Nucleus accumbens (tissue), 56 donors: ENCODE measurements at places on chromosomes 11 and 22.

- DNase-seq = no peak
Observed at GRCh38 chr11:89420981-89421380, 70.2 kb downstream of the NOX4 start.

- DNase-seq = no peak
Observed at GRCh38 chr11:1263010-1263409, 40.1 kb downstream of the MUC5B start.

DNA sequence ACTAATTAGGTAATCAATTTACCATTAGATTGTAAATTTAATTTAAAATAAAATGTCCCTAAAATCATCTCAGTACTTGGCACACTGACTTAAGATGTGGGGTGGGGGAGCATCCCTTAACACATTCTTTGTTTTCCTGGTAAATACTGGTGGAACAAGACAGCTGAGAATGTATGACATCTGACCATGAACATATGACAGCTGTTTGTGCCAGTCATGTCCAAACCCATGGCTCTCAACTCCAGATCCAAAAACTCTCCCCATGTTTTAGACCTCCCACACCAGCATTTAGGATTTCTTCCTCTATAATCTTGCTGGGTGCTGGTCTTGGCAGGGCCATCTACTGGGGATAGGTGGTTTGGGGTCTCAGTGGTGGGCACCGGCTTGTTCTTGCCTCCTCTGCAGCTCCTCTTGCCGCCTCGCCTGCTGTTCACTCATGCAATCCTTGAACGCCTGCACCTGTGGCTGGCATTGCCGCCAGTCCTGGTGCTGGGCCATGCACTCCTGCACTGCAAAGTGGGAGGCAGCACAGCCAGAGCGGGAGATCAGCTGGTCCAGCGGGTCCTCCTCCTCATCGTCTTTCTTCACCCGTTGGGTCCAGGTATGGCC lies 3.8 kb downstream of the COA4 start:
- no peak for DNase-seq

DNA sequence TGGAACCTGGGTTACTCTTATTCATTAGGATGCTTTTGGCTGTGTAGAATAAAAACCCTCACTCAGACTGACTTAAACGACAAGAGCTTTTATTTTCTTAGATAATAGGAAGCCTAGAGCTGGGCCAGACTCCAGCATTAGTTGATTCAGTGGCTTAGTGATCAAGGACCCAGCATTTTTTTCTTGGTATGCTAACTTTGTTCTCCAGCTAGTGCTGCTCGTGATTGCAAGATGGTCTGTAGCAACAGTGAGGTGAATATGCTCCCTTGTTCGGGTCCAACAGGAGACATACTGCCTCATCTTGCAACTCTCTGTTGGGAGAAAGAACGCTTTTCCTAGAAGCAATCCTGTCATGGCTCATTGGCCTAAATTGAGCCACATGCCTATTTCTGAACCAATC lies 33.4 kb downstream of the INSC start:
- no peak for DNase-seq

- DNase-seq = no peak
Observed at GRCh38 chr11:122559734-122560382, 95.7 kb upstream of the UBASH3B start.

DNA sequence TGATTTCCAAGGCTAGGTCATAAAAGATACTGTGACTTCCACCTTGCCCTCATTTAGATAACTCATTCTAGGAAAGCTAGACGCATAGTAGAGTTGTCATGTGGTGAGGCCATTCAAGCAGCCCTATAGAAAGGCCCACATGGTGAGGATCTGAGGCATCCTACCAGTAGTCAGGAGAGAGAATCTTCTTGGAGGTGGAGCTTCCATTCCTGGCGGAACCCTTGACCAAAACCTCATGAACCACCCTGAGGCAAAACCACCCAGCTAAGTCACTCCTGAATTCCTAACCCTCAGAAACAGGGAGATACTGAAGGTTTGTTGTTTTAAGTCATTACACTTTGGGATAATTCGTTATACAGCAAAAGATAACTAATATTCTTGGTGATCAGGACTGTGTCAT lies 2.9 kb upstream of the HDHD5 start:
- DNase-seq = no peak

- no peak for DNase-seq
Observed at GRCh38 chr11:71165771-71166170, 86.6 kb downstream of the SHANK2 start.

DNA sequence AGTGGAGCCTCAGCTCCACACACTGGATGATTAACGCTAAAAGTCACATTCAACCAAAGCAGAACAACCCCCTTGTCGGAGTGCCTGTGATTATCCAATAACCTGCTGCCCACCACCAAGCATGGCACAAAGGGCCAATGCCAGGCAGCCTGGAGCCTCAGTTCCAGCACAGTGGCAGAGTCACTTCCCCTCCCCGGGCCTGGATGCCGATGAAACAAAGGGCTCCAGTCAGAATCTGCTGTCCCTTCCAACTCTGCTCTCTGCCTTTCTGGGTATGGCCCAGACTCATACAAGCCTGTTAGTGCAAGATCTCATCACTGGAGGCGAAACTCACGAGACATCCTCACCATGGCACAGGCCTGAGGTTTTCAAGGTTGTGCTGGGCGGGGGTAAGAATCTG lies 52.1 kb downstream of the CLTCL1 start:
- peak; percentile 26 for DNase-seq

DNA sequence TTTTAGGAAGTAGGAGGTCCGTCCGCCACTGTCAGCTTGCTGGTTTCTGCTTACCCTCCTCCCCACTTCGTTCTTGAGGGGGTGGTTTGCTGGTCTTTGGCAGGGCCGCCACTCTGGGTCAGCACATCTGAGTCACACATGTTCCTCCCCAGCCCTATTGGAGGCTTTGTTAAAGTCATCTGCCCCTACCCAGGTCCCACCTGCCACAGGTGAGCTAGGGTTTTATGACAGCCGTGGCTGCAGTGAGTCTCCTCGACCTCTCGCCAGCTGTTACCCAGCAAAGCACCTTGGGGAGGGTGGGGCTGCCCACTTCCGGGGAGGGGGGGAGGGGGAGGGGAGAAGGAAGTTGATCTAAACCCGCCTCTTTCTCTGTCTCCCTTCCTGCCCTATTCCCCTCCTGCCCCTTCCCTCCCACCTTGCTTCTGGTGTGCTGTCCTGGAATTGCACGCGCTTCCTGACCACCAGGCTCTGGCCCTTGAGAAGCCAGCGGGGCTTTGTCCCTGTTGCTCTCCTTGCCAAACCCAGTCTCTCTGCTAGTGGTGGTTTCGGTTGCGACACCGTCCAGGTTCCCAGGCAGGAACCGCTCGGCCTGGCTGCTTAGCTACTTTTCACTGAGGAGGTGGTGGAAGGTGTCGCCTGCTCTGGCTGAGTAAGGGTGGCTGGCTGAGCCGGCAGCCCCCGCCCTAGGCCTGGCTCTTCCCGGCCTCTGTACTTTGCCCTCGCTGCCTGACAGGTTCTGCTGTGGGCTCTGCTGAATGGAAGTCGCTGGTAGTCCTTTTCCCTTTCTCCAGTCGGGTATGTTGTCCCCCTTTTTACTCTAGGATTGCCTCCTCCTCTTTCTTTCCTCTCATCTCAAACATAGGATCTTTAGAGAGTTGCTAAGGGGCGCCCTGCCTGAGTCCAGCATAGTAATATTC lies 28.5 kb downstream of the RCOR2 start:
- no peak for DNase-seq

DNA sequence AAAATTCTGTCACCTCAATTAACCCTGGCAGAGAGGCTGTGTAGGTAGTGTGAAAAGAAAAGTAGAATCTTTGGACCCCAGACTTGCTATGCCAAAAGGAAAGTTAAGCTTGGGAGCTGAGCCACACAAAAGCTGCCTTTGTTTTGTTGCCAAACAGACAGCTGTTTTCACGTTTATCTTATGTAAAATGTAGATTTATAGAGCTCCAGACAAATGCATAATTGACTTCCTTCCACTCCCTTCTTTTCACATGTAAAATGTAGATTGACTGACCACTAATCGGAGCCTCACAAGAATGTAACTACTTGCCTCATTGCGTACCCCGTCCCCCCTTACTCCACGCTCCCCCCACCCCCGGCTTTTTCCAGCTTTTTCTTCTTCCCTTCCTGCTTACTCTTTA lies 2302.2 kb upstream of the RAG2 start:
- no peak for DNase-seq

GRCh38 chr22:32574411-32574810 lies 99.8 kb downstream of the FBXO7 start:
- DNase-seq = no peak

- no peak for DNase-seq
Observed at GRCh38 chr11:31802990-31803812, 7.9 kb downstream of the PAX6 start.

GRCh38 chr11:130314184-130314749 lies 450 bp downstream of the ZBTB44 start:
- DNase-seq = peak; percentile 63

- no peak for DNase-seq
Observed at GRCh38 chr11:105783216-105783615, 173.3 kb downstream of the GRIA4 start.

GRCh38 chr11:73201249-73201648 lies 16.8 kb upstream of the P2RY2 start:
- DNase-seq = no peak

GRCh38 chr11:14107050-14107430 lies 144.5 kb downstream of the SPON1 start:
- DNase-seq = no peak

- DNase-seq = no peak
Observed at GRCh38 chr11:86360775-86361395, 13.8 kb upstream of the CCDC81 start.

GRCh38 chr11:58919561-58919960 lies 19.7 kb upstream of the GLYATL1 start:
- no peak for DNase-seq

GRCh38 chr22:42385696-42386095 lies 46.5 kb downstream of the NFAM1 start:
- DNase-seq = peak; percentile 14

GRCh38 chr22:34105461-34106062 lies 185.3 kb upstream of the LARGE1 start:
- DNase-seq = no peak

DNA sequence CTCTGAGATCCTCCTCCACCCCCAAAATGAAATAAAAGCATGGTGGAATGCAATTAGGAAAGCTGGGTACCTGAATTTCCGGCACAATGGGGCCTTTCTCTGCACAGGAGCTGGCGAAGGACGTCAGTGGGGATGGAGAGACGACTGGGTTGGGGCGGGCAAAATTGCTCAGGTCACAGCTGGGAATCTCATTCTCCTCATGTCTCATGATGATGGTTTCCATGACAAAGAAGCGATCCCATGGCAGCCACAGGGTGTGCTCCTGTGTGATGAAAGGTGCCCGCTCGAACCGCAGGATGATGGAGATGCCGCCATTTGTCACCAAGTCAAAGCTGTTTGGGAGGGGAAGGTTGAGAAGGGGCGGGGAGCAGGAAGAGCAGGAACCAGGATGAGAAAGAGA lies 157.6 kb upstream of the NARS2 start:
- DNase-seq = no peak

GRCh38 chr22:26860301-26860700 lies 202.9 kb downstream of the MIAT start:
- DNase-seq = no peak

DNA sequence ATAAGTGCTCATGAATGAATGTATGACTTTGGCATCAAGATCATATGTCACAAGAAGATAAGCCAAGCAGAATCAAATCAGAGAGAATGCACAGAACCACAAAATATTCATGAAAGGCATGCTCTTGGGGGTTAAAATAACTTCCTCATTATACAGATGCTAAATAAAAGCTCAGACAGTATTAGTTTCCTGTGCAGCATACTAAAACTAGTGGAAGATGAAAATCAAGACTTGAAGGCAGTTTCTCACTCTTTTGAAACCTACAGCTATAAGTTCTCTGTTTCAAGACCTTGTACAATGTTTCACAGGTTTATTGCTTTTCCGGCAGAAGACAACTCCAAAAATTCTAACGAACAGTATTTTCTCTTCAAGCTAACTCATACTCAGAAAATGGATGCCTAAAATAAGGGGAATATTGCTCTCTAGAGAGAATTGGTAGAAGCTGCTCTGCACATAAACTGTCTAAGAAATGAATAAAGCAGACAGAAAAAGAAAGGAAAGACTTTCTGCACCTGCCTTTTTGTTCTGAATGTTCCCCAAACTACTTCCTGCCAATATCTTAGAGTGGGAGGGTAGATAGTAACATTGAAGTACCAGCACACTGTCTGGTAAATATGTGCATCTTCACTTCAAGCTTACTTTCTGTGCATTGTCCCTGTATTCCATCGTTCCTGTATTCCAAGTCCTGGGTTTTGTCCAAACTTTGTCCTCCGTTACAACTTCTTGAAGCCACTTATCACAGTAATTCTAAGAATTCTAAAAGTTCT lies 639.4 kb upstream of the FAT3 start:
- no peak for DNase-seq

DNA sequence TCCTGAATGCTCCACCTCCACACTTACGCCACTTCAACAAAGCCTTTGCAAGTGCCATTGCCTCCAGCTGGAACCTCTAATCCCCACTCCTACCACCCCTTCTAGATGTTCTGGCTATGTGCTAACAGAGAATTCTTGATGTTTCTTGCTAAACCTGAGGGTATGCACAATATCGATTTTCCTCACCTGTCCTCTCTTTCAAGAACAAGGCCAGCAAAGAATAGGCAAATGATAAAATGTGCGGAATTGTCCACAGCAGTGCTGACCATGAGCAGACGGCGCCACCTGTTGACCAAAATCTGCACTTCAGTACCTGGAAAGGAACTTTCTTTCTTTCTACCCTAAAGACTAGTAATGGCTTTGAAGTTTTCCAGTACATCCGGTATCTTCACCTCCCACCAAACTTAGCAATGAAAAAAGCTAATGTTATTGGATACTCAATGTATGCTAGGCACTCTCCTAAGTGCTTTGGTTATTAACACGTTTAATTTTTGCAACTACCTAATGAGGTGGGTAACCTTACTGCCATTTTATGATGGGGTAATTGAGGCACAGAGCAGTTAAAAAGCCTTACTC lies 3.4 kb downstream of the TIMM10 start:
- peak; percentile 47 for DNase-seq

DNA sequence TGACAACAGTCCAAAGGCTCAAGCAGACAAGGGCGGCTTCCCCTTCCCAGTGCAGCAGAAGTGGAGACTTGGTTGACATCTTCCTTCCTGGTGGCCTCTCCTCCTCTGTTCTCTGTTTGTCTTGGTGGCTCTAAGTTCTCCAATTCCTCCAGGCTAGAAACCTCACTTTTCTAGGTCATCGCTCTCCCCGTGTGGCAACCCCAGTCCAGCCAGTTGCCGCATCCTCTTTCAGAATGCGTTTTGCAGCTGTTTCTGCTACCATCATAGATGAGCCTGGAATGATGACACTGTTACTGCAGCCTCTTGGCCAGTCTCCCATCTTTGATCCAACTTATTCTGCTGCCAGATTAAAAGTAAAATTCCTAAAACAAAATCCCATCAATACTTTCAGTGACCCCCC lies 201.5 kb downstream of the TRIM29 start:
- no peak for DNase-seq

DNA sequence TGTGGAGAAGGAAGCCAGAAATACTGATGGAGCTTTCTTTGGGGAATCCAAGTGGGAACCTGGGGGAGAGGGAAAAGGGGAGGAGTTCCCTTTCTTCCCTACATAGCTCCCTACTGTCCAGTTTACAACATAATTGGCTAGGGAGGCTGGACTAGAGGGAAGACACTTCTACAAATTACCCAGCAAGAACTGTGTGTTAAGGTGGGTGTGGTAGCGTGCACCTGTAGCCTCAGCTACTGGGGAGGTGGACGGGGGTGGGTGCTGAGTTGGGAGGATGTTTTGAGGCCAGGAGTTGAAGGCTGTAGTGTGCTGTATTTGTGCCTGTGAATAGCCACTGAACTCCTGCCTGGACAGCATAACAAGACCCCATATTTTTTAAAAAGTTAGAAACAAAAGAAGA lies 74.0 kb downstream of the NAV2 start:
- no peak for DNase-seq

GRCh38 chr11:74937696-74938475 lies 11.0 kb downstream of the XRRA1 start:
- no peak for DNase-seq
